ENCODE measurements at places on chromosomes 3 and 15.

- no peak for DNase-seq
Measured at GRCh38 chr3:81886081-81886480, 124.6 kb upstream of the GBE1 start.

DNA sequence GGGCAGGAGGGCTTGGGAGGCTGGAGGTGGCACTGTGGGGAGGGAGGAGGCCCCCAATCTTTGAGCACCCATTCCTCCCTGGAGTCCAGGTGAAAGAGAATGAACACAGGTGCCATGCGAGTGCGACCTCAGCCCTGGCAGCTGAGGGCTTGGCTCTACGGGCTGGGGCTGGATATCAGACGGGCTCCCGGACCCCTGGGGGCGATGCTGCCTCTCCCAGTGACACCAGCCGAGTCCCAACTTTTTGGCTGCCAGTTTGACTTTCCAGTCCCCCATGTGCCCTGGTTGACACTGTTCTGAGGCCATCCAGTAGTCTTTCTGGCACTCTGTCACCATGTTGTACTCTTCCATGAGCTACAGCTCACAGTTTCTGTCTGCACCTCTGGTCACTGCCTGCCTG lies 1.2 kb downstream of the VILL start:
- DNase-seq: no peak

DNA sequence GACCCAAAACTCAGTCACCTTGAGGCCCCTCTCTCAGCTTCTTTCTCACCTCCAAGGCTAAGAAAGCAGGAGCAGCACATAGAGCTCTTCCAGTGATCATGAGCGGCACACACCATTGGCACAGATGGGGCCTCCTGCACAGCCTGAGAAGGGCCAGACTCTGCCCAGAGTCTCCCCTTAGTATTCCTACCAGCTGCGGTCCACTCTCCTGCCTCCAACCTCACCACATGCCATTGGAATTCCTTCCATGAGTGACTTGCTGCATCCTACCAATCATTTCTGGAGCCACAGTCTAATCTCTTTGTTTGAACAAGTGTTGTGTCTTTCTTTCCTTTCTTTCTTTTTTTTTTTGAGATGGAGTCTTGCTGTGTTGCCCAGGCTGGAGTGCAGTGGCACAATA lies 39.3 kb downstream of the CDCP1 start:
- no peak for DNase-seq

GRCh38 chr15:89379818-89380217 lies 45.2 kb upstream of the POLG start:
- no peak for DNase-seq

GRCh38 chr15:59594493-59594942 lies 17.1 kb upstream of the GCNT3 start:
- DNase-seq: no peak

DNA sequence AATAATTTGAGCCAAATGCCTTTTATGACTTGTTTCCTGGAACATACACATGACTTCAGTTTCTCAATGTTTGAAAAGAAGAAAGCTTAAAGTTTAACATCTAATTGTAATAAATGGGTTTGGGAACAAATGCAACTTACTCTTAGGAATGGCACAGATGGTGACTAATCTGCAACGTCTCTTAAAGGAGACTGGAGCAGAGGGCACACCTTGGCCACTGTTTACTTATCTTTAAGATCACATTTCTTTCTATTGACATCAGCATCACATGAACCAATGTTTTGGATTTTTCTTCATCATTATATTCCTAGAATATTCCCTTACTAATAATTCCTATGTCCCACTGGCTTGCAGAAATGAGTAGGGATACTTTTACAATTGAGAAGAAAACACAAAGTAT lies 229.5 kb downstream of the CHL1 start:
- DNase-seq: no peak

DNA sequence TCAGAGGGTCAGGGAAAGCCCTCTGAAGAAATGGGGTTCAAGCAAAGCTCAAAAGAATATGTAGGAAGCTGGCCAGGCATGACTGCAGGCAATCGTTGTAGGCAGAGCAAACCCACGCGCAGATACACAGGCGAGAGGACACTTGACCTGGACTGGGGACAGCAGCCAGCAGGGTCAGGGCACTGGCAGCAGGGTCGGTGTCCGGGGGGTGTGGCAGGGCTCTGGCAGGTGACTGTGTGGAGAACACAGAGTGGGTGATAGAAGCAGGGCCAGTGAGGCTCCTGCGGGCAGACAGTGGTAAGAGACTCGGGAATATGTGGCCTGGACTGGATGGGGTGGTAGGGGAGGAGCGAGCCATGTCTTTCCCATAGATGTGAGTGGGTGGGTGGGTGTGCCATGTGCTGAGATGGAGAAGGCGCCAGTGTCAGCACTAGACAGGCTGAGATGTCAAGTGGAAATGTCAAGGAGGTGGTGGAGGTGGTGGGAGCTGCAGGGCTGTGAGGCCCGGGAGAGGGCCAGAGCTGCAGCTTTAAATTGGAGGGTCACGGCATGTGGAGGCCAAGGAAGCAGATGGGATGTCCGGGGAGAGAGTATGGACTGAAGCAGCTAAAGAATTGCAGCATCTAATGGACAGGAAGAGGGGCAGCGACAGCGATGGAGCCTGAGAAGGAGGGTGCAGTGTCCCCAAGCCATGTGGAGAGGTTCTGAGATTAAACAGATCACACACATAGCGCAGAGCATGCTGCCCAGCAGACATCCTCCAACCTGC lies 13.4 kb downstream of the TMEM43 start:
- DNase-seq: no peak

- no peak for DNase-seq
Measured at GRCh38 chr3:28150465-28151206, 90.8 kb upstream of the CMC1 start.

DNA sequence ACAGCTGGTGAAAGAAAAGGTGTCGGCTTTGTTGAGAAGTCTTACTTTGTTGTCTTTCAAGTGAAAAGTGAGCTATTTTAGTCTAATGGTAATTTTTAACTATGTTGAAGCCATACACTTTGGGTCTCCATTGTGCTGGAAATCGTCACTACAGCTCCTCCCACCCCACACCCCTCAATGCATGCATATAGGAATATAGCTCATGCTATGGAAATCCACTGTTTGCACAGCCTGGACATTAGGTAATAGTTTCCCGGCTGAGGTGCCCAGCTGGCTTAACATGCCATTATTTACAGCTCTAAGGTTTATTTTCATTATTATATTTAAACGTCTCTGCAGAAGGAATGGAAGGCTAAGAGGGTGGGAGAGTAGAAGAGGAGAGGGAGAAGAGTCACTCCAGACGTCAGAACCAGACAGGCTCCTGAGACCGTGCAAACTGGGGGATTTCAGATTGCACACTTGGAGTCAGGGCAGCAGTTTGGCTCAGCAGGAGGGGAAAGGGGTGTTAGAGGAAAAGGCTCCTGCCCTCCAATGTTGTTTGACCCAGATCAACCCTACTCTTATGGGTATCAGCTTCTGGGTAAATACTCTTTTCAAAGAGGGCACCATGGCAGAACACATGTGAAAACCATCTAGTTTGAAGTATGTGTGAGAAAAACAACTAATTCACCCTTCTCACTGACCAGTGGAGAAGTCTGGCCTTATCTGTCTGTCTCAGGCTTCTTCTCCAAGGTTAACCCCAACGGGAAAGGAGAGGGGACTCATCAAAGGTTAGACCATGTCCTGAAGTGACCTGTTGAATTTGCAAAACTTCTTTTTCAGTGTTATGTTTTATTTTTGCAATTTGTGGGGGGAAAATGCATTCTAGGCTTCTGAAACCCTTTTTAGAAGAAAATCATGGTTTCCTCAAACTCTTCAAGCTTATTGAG lies 218.7 kb upstream of the CTDSPL start:
- no peak for DNase-seq

DNA sequence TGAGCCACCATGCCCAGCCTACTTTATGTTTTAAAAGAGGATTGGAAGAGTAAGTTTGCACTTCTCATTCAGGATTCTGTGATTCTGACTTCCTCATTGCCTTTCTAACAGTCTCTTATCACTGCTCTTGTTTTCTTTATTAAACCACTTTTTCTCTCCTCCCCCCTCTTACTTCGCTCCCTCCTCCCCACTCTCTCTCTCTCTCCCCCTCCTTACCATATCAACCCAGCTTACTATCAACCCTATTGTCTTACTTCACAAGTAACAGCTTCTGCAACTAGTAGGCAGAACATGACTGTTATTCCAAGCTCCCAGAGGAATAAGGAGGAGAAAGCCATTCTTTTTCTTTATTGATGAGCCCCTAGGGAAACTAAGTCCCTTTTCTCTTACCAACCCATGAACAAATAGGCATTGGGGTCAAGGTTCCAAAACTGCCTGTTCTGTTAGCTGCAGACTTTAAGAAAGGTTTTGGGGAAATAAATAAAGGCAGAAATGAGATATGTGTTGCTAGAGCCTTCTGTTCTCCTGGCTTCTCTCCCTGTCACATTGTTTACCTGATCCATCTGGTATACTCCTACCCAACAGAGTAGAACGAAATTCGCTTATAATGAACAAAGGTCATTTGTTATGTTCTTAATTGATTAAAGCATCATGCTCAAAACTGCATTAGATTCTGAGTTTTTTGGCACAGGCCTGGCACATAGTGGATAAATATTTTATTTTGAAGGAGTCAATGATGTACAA lies 56.4 kb upstream of the RASGRP1 start:
- no peak for DNase-seq

- no peak for DNase-seq
Measured at GRCh38 chr3:16240229-16241023, 24.3 kb downstream of the DPH3 start.

DNA sequence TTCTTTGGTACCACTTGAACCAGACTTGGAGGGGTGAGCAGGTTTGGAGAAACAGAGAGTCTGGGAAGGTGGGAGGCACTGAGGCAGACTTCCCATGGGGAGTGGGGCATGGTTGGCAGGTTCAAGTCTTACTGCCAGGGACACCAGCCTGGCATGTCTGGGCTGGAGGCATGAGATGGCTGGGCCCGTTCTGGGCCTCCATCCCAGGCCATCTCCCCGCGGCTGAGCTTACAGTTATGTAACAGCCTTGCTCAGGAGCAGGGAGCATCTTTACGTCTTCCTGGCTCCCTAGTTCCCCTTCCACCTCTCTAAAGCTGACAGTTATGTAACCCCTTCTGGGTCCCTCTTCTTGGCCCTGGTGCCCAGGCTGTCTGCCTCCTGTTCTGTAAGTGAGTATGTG lies 12.4 kb downstream of the VIPR1 start:
- no peak for DNase-seq

DNA sequence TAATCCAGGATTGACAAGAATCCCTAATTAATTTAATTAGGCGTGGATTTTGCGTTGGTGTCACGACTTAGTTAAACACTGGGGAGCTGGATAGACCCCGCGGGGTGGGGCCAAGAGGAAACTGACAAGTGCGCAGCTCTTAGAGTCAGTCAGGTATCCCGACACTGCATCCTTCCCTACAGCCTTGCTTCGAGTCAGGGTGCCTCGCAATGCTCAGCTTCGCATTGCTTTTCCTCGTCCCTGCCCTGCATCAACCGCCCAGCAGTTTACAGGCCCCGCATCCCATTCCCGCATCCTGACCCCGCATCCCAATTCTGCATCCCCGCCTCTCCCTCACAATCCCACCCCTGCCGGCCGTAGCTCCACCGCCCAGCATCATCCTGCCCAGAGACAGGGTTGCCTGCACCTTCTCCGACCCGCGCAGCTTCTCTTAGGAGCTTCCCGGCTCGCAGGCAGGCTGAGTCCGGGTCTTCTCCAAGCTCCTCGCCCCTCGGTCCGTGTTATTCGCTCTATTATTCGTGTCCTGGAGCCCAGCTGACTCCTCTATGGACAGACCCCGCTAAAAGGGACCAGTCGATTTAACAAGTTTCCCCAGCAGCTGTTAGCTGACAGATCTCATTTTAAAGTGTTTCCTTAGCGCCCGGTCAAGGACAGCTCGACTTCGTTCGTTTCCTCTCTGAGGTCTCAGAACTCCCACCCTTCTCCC lies 699 bp upstream of the SHOX2 start:
- DNase-seq: no peak

- no peak for DNase-seq
Measured at GRCh38 chr15:76533060-76533820, 196.7 kb downstream of the ISL2 start.

- no peak for DNase-seq
Measured at GRCh38 chr3:122946185-122946584, 81.4 kb downstream of the SEMA5B start.

- DNase-seq: peak; percentile 23
Measured at GRCh38 chr3:171566803-171567422, 106.7 kb upstream of the TNIK start.

GRCh38 chr3:127784865-127785710 lies 37.2 kb downstream of the MGLL start:
- peak; percentile 33 for DNase-seq

- no peak for DNase-seq
Measured at GRCh38 chr3:194174406-194174805, 38.5 kb downstream of the HES1 start.

DNA sequence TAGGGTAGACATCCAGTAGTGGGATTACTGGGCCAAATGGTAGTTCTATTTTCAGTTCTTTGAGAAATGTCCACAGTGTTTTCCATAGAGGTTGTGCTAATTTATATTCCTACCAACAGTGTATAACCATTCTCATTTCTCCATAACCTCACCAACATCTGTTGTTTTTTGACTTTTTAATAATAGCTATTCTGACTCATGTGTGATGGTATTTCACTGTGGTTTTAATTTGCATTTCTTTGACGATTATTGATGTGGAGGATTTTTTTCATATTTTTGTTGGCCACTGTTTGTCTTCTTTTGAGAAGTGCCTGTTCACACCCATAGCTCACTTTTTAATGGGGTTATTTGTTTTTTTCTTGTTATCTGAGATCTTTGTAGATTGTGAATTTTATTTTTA lies 125.2 kb downstream of the CFAP20DC start:
- DNase-seq: no peak

DNA sequence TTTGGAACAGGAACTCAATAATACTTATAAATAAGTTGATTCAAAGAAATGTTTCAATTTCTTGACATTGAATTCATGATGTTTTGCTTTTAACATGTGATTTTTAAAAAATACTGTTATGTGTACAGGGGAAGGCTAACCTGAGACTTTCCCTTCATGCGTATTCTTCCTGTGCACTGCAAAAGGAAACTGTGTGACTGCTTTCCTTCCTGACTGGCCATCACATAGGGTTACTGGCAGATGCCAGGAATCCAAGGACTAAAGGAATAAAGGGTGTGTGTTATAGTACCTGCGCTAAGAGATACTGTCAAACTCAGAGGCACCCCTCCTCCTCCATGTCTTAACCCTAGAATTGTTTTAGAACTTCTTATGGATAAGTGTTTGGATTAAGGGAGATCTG lies 236.0 kb downstream of the UBE2E2 start:
- no peak for DNase-seq

- no peak for DNase-seq
Measured at GRCh38 chr3:2948882-2949281, 161.3 kb downstream of the IL5RA start.

- DNase-seq: no peak
Measured at GRCh38 chr3:81218023-81218422, 543.4 kb downstream of the GBE1 start.

All from NCI-H1092 (cell line).